ENCODE measurements at places on chromosomes 2 and 18.

- no peak for DNase-seq
These were observed 536.8 kb downstream of the XIRP2 start for GRCh38 chr2:167424803-167425755.

DNA sequence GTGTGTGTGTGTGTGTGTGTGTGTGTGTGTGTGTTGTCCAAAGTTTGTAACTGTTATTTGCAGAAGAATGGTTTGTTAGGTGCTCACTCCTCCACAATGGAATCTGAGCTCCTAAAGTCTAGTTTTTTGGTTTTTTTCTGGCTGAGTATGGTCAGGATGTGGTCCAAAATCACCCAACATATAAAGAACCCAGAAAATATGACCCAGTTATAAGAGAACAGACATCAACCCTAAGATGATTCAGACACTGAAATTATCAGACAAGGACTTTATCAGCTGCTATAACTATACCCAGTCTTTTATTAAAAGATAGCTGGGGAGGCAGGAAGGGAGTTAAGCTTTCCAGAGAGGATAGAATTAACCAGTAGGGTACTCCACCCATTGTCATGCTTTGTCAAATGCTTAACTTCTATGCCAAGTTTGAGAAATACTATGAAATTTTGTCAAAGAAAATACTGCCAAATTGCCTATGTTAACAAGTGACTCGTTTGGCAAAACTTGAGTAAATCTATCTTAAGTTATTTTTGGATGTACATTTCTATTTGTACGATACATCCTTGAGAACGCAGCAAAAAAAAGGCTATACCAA, 57.5 kb downstream of the TANK start:
- no peak for DNase-seq

GRCh38 chr2:231810905-231811304, 24.7 kb downstream of the COPS7B start:
- DNase-seq: no peak

DNA sequence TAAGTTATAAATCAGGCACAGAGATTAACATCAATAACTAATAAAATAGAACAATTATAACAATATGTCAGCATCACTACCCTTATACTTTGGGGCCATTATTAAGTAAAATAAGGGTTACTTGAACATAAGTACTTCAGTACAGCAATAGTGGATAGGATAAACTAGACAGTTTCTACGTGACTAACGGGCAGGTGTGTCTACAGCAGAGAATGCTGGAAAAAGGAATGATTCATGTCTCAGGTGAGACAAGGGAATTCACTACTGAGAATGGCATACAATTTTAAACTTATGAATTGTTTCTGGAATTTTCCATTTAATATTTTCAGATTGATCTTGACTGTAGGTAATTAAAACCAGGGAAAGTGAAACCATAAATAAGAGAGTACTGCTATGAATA, 5.5 kb downstream of the WDR75 start:
- DNase-seq: no peak

DNA sequence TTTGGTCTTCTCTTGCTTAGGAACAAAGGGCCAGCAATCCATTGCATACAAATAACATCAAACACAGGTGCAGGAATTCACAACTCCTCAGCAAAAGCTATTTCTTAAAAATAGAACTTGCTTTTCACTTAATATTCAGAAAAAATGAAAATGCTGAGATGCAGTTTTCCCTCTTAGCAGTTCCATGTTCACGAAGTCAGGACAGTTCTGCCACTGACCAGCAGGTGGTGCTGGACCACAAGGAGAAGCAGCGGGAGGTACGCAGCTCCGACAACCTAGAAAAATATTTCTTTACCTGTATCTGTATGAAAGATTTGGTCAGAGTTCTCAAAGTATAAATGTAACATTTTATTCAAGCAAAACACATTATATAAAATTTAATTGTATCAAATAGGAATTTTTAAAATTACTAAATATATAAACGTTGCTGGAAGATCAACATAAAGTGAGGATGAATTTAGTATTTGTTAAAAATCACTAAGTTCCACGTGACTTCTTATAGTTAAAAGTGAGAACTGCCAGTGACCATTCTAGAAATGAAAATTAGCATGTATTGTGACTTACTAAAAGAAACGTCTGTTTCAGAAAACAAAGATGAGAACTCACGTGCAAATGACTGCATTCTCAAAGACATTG, 48.8 kb downstream of the ADNP2 start:
- DNase-seq: peak; percentile 55

- no peak for DNase-seq
These were observed 319.9 kb upstream of the HS6ST1 start for GRCh38 chr2:128638341-128639119.
